Activated T-helper 1 cell treated with anti-CD3 and anti-CD28 coated beads, Interleukin-12 subunit alpha, Interleukin-12 subunit beta, Interleukin-2, Interleukin-4 antibody, amounts not matched to agents 30 ng/mL and 10 ng/mL and 1 ng/mL, durations not matched to agents 14 hours and 24 hours and 36 hours (primary cell): ENCODE measurements at places on chromosomes 16 and 17. TPM values are rescaled to one million over a fixed set of nuclear protein-coding genes. Genes with fewer than 3 reads are reported as not detected.

Gene SCIMP
- not detected in 2 replicates for total RNA-seq

Gene TOP2A
- total RNA-seq, result 161 and 174 TPM in 2 replicates

Gene SLC12A3
- not detected in 2 replicates for total RNA-seq

- no peak for DNase-seq
These were observed 9.1 kb downstream of the TSPOAP1 start for GRCh38 chr17:58319173-58320162.

DNA sequence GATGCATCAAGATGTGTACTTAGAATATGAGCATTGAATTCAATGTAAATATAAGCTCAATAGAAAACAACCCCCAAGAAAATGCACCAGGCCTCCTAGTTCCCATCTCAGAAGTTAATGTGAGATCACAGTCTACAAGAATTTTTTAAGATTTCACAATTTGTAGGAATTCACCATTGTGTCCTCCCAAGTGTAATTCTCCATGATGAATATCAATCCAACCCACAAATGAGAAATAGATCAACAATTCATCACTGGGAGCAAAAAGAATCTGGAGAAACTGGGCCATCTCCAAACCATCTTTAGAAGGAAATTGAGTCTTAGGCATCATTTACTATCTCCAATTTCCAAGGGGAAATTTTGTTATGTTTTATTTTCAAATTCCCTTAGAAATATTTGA lies 310.5 kb upstream of the GOT2 start:
- DNase-seq, result no peak

GRCh38 chr17:34623856-34624766 lies 44.7 kb downstream of the TMEM132E start:
- DNase-seq, result no peak

GRCh38 chr17:70139449-70139993 lies 29.8 kb upstream of the KCNJ2 start:
- DNase-seq, result no peak

DNA sequence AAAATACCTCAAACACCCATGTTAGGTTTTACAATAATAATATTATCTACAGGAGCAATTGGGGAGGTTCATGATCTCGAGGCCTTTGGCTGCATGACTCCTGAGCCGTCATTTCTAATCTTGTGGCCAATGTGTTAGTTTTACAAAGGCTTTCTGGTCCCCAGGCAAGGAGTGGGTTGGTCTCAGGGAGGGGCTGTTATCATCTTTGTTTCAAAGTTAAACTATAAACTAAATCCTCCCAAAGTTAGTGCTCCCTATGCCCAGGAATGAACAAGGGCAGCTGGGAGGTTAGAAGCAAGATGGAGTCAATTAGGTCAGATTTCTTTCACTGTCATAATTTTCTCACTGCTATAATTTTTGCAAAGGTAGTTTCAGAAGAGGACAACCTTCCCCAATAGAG lies 9.1 kb upstream of the CCL5 start:
- DNase-seq, result no peak

GRCh38 chr16:4868026-4868425 lies 20.7 kb downstream of the UBN1 start:
- no peak for DNase-seq

- no peak for DNase-seq
These were observed 225.8 kb downstream of the IRX3 start for GRCh38 chr16:54060599-54061421.

- DNase-seq, result no peak
These were observed 29.1 kb downstream of the TUBD1 start for GRCh38 chr17:59863616-59864015.
